ENCODE measurements at places on chromosomes 12 and 14.

- no peak for DNase-seq
Observed at GRCh38 chr14:33493990-33494389, 456.9 kb downstream of the EGLN3 start.

DNA sequence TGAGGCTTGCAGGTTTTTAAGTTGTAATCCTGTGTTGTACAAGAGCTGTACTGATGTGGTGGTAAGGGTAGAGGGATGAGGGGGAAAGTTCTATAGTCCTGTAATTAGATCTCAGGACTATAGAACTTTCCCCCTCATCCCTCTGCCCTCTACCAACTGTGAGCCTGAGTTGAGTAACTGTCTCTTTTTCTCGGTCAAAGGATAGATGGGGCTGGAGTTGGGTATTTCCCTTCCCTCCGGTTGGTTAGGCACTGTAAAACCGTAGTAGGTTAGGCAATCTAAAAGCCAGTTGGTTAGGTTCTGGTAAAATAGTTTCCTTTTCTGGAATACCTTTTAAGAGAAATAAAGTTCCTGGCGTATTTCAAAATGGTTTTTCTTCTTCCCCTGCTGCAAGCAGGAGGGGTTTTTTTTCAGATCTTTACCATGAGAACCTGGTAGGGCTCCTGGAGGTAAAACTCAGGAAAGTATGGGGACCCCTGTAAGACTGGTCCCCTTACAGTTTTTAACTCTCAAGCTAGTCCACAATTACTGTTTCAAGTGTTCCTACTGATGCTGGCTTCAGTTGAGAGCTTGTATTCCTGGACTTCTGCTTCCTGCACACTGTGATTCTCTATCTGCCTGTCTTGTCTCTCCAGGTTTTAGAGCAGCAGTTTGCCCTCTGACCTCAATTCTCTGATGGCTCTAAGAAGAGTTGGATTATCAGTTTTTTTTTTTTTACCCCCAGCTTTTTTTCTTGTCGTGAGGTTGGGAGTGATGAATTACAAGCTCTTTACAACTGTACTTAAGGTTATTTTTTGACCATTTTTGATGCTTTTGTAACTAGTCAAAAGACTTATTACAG, 58.7 kb downstream of the FUT8 start:
- no peak for DNase-seq

DNA sequence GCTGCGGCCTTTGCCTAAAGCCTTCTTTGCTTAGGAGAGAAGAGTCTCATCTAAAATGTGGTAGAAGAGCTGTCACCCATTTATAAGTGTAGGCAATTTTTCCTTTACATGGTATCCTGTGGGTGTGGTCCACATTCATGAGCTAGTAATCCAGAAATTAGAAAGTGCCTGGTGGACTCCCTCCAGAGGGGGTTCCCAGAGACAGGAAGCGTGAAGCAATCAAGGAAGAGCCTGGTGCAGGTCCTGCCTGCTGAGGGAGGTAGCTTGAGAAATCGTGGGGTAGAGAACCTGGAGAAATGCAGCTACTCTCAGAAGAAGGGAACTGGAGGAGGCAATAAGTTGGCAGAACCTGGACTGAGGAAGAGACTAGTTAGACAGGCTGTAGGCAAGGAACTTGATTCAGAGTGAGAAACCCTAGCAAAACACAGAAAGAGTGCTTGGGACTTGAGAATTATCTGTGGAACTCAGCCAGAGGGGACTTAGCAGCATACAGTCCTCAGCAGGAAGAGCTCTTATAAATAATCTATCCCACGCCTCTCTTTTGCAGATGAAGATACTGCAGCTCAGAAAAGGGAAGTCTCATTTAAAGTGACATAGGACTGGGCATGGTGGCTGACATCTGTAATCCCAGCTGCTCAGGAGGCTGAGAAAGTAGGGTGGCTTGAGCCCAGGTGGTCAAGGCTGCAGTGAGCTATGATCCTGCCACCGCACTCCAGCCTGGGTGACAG, 182.4 kb upstream of the CCND2 start:
- no peak for DNase-seq

- DNase-seq: no peak
Observed at GRCh38 chr14:38129705-38130104, 78.0 kb upstream of the SSTR1 start.

DNA sequence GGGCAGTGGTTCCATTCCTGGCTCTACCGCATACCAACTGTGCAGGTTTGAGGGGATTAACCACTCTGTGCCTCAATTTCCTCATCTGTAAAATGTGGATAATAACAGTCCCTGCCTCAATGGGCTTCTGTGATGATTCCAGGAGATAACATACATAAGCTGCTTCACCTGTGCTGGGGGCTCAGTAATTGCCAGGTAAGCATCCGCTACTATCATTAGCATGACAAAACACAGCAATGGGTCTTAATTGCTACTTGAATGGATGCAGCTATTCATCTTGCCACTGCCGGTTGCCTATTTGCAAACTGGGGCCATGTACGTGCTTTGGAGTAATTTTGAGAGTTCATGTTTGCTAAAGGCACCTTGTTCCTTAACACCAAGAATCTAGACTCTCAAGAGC, 132.6 kb downstream of the TMEM132D start:
- DNase-seq: peak; percentile 60

DNA sequence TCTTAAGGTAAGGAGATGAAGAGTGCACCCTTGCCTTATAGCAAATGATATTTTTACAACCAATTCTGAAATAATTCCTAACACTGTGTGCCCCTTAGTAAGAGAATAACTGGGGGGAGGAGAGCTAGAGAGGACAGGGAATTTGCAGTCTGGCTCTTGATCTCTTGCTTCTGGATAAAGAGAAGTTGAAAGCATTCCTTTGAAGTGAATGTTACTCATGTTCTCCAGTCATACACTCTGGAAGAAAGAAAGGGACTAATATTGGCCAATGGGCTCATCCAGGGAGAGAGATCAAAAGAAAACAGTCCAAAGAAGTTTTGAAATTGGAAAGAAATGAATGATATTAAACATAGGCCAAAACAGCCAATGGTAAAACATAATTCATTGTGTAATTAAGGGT, 25.3 kb downstream of the C12orf75 start:
- no peak for DNase-seq

GRCh38 chr12:32211066-32211899, 104.6 kb downstream of the BICD1 start:
- no peak for DNase-seq

GRCh38 chr12:123945287-123946151, 27.1 kb downstream of the CCDC92 start:
- no peak for DNase-seq

DNA sequence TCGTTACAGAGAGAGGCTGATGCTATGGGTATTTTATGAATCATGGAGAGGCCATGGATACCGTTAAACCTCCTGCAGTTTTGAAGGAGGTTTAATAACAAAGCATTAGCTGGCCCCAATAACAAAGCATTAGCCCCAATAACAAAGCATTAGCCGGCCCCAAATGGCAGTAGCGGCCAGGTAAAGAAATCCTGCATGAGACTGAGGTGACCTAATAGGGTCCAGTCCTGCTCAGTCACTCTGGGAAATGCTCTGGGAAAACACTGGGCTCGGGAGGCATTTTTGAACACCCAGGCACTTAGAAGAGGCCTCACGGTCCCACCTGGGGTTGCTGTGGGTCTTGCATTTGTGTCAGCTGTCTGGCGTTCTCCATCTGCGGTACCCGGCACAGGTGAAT, 776 bp upstream of the RIN3 start:
- DNase-seq: no peak
